ENCODE measurements at places on chromosomes 12 and 14. TPM values are rescaled to one million over a fixed set of nuclear protein-coding genes. Genes with fewer than 3 reads are reported as not detected.

TAS2R42 gene
- not detected for total RNA-seq

PTMS gene
- 600 TPM for total RNA-seq

RDH16 gene
- 0.42 TPM for total RNA-seq

RDH12 gene
- not detected for total RNA-seq

SLCO1A2 gene
- total RNA-seq, result not detected

RPGRIP1 gene
- 0.86 TPM for total RNA-seq

GRCh38 chr14:60257865-60258264 lies 8.8 kb downstream of the PPM1A start:
- no peak overlapping the region for H3K4me3 ChIP-seq
- no peaks in the 10 kb centered on the region for H3K36me3 ChIP-seq
- DNase-seq, result no peak
- H3K4me1 ChIP-seq, result peaks cover under 1% of the 10 kb centered on the region

DNA sequence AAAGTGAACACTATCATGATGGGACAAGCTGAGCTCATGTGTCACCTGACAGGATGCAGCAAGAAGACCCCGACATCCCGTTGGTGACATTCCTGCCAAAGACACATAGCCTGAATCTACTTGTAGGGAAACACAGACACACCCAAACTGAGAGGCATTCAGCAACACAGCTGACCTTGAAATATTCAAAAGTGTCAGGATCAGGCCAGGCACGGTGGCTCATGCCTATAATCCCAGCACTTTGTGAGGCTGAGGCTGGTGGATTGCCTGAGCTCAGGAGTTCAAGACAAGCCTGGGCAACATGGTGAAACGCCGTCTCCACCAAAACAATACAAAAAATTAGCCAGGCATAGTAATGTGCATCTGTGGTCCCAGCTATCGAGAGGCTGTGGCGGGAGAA lies 232.0 kb upstream of the PLXNC1 start:
- no peaks in the 10 kb centered on the region for H3K36me3 ChIP-seq
- no peak for DNase-seq
- H3K4me3 ChIP-seq, result no peak overlapping the region
- H3K4me1 ChIP-seq, result peaks cover 4% of the 10 kb centered on the region
- no peak overlapping the region for H3K27ac ChIP-seq

- peaks cover 7% of the 10 kb centered on the region for H3K4me1 ChIP-seq
- no peak overlapping the region for H3K27ac ChIP-seq
Measured at GRCh38 chr14:52121441-52121840, 52.6 kb upstream of the NID2 start.

DNA sequence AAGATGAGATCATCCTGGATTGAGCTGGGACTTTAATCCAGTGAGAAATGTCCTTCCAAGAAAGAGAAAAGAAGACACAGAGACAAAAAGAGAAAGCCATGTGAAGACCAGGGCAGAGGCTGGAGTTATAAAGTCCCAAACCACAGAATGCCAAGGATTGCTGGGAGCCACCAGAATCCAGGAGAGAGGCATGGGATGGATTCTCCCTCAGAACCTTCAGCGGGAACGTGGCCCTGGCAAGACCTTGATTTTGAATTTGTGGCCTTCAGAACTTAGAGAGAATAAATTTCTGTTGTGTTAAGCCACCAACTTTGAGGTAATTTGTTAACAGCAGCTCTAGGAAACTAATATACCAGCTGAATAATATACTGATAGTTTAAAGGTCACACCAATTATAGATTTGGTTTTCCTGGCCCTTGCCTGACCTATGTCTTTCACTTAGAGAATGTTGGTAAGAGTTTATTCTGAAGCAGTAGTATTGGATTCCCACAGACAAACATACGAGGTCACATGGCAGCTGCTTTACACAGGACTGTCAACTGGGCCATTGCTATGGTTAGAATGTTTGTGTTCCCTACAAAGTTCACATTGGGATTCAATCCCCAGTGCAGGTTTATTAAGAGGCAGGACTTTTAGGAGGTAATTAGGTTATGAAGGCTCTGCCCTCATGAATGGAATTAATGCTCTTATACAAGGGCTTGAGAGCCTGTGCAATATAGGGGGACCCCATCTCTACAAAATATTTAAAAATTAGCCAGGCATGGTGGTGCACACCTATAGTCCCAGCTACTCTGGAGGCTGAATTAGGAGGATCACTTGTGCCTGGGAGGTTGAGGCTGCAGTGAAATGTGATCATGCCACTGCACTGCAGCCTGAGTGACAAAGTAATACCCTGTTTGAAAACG lies 156.5 kb upstream of the EEA1 start:
- no peak overlapping the region for H3K27ac ChIP-seq
- no peaks in the 10 kb centered on the region for H3K36me3 ChIP-seq
- H3K4me3 ChIP-seq, result no peak overlapping the region
- H3K27me3 ChIP-seq, result no peaks in the 10 kb centered on the region

- no peak overlapping the region for H3K4me3 ChIP-seq
- no peak for DNase-seq
- H3K36me3 ChIP-seq, result no peaks in the 10 kb centered on the region
- no peak overlapping the region for H3K27ac ChIP-seq
Measured at GRCh38 chr12:4086481-4086880, 187.1 kb upstream of the CCND2 start.

DNA sequence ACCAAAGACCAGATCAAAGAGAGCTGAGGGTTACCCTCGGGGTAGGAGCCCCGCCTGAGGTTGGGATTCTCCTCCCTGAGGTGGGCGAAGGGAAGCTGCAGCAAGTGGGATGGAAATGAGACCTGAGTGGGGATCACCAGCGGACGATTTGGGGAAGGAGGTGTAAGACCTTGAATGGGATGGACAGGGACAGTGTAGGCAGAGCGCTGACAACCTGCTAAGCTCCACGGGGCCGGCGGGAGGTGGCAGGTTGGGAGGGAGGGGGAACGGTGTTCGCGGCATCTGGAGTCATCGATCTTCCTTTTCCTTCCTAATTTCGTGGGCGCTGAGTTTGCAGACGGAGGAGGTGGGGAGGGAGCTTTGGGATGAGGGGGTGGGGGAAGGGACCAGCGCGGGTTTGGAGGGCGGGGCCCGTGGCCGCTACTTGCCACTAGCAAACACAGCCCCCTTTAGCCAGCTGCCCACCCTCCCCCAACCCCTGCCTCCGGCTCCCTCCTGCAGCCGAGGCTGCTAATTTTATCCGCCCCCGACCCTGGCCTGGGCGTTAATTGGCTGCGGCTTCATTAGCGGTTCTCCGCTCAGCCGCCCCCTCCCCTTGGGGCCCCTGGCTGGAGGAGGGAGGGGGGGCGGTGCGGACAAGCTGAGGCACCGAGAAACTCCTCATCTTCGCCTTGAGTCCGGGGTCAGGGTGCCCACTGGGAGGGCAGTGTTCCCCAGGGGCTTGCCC lies 2.8 kb upstream of the SHMT2 start:
- H3K27me3 ChIP-seq, result no peaks in the 10 kb centered on the region
- H3K27ac ChIP-seq, result no peak overlapping the region
- DNase-seq, result no peak

DNA sequence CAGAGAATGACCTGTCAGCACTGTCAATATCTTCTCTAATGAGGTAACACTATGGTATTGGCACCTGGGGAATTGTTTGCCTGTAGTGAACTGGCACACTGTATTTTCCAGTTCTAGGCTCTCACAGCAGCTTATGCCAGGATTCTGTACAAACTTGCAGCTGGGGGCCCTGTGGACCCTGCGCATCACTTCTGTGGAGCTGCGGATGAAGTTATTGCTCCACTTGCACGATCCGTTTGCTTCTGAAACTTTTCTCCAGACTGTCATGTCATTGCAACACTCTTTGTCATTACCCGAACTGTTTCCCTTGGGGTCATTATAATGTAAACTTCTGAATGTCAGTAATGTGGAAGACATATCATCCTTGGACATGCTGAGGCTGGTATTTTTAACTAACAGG lies 3.9 kb downstream of the RNASE11 start:
- DNase-seq, result no peak
- H3K4me3 ChIP-seq, result no peak overlapping the region

DNA sequence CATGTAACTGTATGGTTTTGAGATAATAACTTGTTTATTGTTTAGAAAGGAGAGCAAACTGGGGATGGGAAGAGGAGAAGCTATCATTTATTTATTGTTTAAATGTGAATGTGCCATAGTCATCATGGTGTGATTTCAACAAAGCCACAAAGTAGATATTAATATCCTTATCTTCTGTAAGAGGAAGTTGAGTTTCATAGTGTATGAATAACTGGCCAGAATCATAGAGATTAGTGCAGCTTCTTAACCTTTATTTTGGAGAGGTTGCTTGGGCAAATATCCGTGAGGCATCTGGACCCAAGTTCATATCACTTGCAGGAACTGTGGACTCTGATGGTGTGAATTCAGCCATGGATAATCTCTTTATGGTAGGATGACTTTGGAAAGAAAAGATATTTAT lies 26.8 kb upstream of the LYZ start:
- no peaks in the 10 kb centered on the region for H3K4me1 ChIP-seq
- H3K27me3 ChIP-seq, result peaks cover 4% of the 10 kb centered on the region
- H3K36me3 ChIP-seq, result no peaks in the 10 kb centered on the region
- DNase-seq, result no peak

- no peak for DNase-seq
- H3K27ac ChIP-seq, result no peak overlapping the region
- H3K4me1 ChIP-seq, result no peaks in the 10 kb centered on the region
Measured at GRCh38 chr14:103742499-103743255, 27.1 kb downstream of the ZFYVE21 start.

DNA sequence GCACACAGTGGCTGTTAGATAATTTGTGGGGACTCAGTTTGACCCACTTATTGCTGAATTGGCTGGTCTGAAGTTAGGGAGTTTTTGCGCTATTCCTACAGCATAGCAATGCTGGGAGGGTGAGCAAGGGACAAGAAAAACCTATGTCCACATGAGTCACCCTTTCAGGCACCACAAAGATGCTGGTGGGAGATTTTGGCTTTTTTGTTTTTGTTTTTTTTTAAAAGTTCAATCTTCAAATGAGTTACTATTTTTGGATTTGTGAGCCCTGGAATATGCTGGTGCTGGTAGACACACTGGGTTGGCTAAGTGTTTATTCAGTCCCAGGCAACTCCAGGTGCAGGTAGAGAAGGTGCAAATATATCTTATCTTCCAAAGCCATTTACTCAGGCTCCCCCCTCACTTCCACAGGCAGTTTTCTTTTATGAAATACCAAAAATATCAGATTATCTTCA lies 143.4 kb downstream of the BTG1 start:
- no peak overlapping the region for H3K27ac ChIP-seq
- H3K27me3 ChIP-seq, result no peaks in the 10 kb centered on the region
- DNase-seq, result no peak
- no peak overlapping the region for H3K4me3 ChIP-seq
- no peaks in the 10 kb centered on the region for H3K36me3 ChIP-seq
- H3K4me1 ChIP-seq, result no peaks in the 10 kb centered on the region

DNA sequence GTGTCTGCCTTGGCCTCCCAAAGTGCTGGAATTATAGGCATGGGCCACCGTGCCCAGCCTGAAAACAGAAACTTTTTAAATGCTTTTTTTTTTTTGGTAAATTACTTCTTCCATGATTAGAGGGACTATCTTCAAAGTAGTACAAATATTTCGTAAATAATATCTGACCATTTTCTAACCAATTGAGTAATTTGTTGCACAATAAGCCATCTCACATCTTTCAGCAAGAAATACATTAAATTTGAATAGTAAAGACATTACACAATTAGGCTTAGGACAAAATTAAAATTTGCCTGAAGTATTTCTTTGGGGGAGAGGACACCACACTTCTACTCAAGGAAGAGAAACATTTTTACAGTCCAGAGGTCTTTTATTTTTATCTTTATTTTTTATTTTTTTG lies 84.7 kb upstream of the STRN3 start:
- peaks cover 77% of the 10 kb centered on the region for H3K36me3 ChIP-seq
- no peak overlapping the region for H3K27ac ChIP-seq
- no peaks in the 10 kb centered on the region for H3K4me1 ChIP-seq
- no peak overlapping the region for H3K4me3 ChIP-seq
- no peak for DNase-seq
- no peaks in the 10 kb centered on the region for H3K27me3 ChIP-seq

GRCh38 chr12:79295572-79295971 lies 395.2 kb downstream of the PAWR start:
- no peak for DNase-seq
- no peaks in the 10 kb centered on the region for H3K4me1 ChIP-seq
- H3K27me3 ChIP-seq, result no peaks in the 10 kb centered on the region
- no peak overlapping the region for H3K4me3 ChIP-seq
- H3K36me3 ChIP-seq, result peaks cover 72% of the 10 kb centered on the region

GRCh38 chr14:51978681-51979085 lies 10.7 kb upstream of the RTRAF start:
- no peak for DNase-seq
- no peaks in the 10 kb centered on the region for H3K4me1 ChIP-seq
- no peaks in the 10 kb centered on the region for H3K36me3 ChIP-seq
- H3K27me3 ChIP-seq, result no peaks in the 10 kb centered on the region
- no peak overlapping the region for H3K27ac ChIP-seq
- no peak overlapping the region for H3K4me3 ChIP-seq

DNA sequence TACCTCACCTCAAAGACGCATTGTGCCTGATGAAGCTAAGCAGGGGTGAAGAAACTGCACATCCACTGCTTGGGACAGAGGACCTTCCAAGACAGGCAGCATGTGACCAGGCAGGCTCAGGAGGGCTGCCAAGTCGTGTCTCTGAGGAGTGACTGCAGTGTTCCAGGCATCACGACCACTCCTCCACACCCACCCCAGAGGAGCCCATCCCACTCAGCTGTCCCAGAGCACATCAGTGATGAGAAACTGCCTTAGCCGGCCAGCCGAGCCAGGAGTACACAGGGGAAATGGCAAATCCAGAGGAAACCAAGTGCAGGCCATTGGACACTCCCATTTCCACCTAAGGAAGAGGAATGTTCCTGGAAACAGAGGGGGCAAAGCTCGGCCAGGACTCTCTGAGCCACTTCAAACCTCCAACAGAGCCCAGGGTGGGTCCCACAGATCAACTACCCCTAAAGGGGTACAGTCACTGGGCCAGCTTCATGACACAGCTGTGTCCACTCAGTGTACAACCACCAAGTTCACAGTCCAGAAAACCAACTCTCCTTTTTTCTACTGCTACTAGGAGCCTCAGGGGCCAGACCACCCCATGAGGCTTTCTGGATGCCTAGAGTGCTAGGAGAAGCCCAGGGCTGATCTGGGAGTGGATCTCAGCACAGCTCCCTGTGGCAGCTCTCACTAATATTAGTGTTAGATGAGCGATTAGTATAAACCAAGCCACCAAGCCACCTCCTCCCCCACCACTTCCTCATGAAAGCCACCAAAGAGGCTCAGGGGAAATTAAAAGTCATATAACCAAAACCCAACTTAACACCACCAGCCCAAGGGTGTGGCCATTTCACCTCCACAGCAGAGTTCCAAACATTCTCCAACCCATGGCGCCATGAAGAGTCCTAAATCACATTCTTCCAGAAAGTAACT lies 15.4 kb downstream of the PXN start:
- H3K36me3 ChIP-seq, result peaks cover 5% of the 10 kb centered on the region
- H3K27ac ChIP-seq, result no peak overlapping the region
- no peak overlapping the region for H3K4me3 ChIP-seq
- no peaks in the 10 kb centered on the region for H3K27me3 ChIP-seq
- H3K4me1 ChIP-seq, result peaks cover 20% of the 10 kb centered on the region

- H3K4me3 ChIP-seq, result peak overlapping the region; percentile 78
- H3K36me3 ChIP-seq, result peaks cover 12% of the 10 kb centered on the region
- no peaks in the 10 kb centered on the region for H3K27me3 ChIP-seq
- H3K27ac ChIP-seq, result peak overlapping the region; percentile 78
Measured at GRCh38 chr14:60648249-60648933, 886 bp downstream of the SIX1 start.
